NCI-H187 treated with DMSO at 0.1 percent for 48 hours (cell line): ENCODE measurements at places on chromosomes 5 and 9.

GRCh38 chr5:158273035-158273434, 414.1 kb upstream of the CLINT1 start:
- DNase-seq = no peak

- DNase-seq = no peak
Measured at GRCh38 chr5:123193176-123193575, 104.1 kb downstream of the PRDM6 start.

DNA sequence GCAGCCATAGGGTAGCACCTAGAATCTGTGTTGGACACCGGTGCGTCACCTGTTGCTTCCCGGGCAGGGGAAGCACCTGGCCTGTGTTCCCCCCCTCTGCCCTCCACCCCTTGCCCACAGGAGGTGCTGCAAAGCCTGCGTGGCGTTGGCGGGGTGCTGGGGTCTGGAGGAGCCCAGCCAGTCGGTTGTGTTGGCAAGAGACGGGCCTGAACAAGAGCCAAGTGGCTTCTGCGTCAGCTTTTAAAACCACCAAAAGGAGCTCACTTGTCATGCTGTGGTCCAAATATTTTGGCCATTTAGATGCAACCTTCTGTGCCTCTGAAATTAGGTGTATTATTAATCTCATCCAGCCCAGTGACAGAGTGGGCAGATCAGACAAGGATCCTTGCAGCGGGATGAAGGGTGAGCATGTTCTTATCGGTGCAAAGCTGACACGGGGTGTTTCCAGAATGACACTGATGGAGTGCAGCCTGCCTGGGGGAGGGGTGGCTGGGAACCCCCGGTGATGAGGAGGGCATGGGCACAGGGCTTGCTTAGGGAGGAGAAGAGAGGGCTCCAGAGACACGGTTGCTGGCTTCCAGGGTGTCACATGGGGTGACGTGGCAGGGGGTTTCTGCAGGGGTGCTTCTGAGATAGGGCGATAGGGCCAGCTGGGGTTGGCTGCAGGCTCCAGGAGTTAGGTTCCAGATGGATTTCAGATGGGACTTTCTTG, 9.7 kb upstream of the RXRA start:
- DNase-seq = no peak

- no peak for DNase-seq
Measured at GRCh38 chr5:95718203-95718602, 12.9 kb upstream of the RHOBTB3 start.

DNA sequence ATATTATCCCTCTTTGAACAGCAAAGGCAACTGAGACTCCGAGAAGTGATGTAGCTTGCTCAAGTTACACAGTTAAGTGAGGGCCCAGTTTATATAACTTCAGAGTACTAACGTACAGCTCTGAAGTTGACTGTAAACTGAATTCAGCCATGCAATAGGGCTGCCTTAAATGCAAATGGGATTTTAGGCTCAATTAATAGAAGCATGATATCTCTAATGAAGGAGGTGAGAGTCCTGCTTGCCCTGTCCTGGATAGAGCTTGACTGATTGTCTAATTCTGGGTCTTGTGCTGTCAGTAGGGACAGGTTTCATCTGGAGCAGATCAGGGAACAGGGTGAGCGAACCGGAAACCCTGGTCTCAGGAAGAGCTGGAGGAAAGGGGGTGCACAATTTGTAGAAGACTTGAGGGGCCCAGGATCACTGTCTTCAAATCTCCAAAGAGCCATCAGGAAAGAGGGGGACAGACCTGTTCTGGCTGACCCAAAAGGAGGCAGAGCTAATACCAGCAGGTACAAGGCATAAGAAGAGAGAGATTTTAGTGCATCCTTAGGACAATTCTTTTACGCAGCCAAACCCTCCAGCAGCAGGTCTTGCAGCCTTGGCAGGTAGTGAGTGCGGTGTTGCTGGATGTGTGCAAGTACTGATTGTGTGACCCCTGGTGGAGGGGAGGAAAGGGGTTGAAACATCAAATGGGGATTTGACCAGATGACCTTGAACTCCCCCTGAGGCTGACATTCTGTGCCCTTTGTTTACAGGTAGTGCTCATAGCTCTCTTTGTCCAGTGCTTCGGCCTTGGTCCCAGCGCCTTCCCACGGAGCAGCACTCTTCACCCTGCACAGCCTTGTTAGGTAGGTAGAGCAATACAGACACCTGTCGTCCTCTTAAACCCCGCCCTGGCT, 13.0 kb downstream of the GSN start:
- no peak for DNase-seq

- no peak for DNase-seq
Measured at GRCh38 chr9:27653246-27653645, 80.0 kb upstream of the C9orf72 start.
